CD4-positive, alpha-beta T cell (primary cell): ENCODE measurements at places on chromosomes 13 and 19.
A peak's percentile ranks its signal among the peaks of the same experiment; 100 is the strongest.

- no peak for DNase-seq
Observed at GRCh38 chr19:16296713-16297112, 27.9 kb upstream of the KLF2 start.

DNA sequence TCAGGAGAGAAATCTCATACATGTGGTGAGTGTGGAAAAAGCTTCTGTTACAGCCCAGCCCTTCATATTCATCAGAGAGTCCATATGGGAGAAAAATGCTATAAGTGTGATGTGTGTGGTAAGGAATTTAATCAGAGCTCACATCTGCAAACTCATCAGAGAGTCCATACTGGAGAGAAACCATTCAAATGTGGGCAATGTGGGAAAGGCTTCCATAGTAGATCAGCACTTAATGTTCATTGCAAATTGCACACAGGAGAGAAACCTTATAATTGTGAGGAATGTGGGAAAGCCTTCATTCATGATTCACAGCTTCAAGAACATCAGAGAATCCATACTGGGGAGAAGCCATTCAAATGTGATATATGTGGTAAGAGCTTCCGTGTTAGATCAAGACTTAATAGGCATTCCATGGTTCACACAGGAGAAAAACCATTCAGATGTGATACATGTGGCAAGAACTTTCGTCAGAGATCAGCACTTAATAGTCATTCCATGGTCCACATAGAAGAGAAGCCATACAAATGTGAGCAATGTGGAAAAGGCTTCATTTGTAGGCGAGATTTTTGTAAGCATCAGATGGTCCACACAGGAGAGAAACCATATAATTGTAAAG, 15.2 kb downstream of the ZNF221 start:
- no peak for DNase-seq

GRCh38 chr13:62294244-62294643, 878.6 kb upstream of the PCDH20 start:
- DNase-seq: no peak

DNA sequence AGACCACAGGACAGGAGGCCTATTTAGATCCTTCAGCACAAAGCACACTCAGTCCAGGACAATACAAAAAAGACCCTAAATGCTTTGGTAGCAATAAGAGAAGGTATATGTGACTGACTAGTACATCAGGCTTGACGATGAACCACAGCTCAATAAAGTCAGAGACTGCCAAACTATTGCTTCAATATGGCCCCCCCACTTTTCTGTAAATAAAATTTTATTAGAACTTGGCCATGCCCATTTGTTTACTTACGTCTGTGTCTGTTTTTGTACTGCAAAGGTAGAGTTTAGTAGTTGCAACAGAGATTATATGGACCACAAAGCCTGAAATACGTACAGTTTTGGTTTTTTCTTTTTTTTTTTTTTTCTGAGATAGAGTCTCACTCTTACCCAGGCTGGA, 136.7 kb downstream of the IRS2 start:
- DNase-seq: no peak

DNA sequence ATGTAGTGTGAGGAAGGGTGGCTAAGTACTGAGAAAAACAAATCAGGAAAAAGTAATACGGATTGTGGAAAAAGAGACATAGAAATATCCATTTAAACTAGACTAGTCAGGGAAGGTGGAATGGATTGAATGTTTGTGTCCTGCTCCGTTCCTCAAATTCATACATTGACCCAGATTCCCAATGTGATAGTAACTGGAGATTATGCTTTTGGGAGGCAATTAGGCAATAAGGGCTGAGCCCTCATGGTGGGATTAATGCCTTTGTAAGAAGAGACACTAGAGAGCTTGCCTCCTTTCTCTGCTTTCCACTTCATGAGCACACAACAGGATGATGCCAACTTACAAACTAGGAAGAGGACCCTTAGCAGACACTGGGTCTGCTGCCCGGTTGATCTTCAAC, 765.2 kb upstream of the GPC6 start:
- no peak for DNase-seq

DNA sequence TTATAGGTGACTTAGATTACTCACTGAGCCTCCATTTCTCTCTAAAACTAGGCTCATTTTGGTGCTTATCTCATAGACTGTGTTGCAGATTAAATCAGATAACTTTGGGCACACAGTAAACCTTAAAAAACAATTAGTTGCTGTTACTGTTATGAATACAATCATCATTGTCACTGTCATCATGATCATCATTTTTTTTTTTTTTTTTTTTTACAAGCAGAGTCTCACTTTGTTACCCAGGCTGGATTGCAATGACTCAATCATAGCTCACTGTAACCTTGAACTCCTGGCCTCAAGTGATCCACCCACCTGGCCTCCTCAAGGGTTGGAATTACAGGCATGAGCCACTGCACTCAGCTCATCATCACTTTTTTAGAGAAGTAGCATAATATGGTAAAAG, 60.0 kb downstream of the VWA8 start:
- DNase-seq: no peak

DNA sequence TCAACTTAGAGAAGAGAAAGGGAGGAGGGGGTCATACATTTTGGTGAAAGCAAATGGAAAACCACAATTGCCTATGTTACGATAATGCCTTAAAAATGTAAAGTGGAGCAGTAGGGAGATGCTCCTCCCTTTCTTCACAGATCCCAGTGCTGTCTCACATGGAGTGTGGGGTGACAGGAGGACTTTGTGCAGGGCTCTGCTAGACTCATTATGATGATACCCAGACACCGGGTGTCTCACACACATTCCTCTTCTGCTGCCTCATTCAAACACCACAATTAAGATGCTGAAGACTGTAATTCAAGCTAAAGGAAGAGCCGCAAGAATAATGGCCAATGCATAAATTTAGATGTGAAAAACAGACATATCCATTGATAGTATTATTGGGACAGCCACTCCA, 150.6 kb downstream of the LHFPL6 start:
- no peak for DNase-seq

DNA sequence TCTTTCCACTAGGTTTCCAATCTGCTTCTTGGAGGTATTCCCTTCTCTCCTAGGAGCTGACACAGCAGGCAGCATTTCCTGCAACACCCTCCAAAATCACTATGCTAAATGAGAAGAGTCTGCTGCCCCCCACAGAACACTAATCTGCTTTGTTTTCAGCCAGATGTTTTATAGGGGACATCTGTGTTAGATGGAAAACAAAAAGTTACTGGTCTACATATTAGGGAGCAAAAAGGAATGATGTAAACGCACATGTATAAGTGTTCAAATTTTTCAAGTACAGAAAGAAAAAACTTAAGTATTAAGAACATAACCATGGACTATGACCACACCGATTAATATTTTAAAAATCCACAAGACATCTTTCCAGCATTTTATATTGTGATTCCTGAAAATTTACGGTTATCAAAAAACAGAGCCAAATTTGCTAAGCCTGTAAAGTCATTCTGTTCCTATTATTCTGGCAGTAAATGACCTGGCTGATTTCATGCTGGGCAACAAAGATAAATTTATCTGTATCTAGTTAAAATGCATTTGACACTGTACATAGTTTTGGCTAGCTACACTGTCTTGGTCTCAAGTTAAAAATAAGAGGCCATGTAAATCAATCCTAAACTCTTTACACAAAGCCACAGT, 63.3 kb downstream of the DCLK1 start:
- DNase-seq: no peak

GRCh38 chr19:36973021-36973843, 57.1 kb downstream of the ZNF568 start:
- peak; percentile 71 for DNase-seq

- DNase-seq: no peak
Observed at GRCh38 chr13:53907891-53908290, 879.3 kb downstream of the OLFM4 start.

GRCh38 chr13:41847216-41847615, 113.7 kb downstream of the VWA8 start:
- no peak for DNase-seq

- DNase-seq: no peak
Observed at GRCh38 chr19:4577020-4577782, 17.7 kb upstream of the SEMA6B start.

GRCh38 chr19:10380313-10381102, at the start of gene TYK2:
TYK2 (minus strand) TSS chr19:10380572; CDS start chr19:10378406, 2,166 bp downstream.
- peak; percentile 94 for DNase-seq

DNA sequence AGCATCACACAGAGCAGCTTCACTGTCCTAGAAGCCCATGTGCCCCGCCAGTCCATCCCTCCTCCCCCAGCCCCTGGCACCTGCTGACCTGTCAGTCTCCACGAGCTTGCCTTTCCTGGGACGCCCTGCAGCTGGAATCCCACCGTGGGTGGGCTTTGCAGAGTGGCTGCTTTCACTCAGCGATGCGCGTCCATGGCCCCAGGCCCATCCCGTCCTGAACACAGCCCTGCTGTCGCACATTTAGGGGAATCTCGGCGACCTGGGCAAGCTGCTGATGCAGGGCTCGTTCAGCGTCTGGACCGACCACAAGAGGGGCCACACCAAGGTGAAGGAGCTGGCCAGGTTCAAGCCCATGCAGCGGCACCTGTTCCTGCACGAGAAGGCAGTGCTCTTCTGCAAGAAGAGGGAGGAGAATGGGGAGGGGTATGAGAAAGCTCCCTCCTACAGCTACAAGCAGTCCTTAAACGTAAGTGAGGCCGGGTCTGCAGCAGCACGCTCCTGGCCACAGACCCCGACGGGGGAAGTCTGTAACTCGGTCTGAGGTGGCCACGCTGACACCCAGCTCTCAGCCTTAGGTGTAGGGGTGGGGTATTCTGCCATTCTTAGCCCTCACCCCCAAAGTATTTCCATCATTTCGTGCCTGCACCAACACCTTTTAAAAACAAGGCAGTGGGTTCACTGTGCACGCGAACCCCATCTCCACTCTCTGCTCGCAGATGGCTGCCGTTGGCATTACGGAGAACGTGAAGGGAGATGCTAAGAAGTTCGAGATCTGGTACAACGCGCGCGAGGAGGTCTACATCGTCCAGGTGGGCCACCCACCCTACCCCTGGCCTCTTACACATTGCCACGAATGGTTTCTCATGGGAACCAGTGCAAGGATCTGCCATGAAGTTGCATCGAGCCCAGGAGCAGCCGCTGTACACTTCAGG, 18.3 kb upstream of the F7 start:
- DNase-seq: no peak

DNA sequence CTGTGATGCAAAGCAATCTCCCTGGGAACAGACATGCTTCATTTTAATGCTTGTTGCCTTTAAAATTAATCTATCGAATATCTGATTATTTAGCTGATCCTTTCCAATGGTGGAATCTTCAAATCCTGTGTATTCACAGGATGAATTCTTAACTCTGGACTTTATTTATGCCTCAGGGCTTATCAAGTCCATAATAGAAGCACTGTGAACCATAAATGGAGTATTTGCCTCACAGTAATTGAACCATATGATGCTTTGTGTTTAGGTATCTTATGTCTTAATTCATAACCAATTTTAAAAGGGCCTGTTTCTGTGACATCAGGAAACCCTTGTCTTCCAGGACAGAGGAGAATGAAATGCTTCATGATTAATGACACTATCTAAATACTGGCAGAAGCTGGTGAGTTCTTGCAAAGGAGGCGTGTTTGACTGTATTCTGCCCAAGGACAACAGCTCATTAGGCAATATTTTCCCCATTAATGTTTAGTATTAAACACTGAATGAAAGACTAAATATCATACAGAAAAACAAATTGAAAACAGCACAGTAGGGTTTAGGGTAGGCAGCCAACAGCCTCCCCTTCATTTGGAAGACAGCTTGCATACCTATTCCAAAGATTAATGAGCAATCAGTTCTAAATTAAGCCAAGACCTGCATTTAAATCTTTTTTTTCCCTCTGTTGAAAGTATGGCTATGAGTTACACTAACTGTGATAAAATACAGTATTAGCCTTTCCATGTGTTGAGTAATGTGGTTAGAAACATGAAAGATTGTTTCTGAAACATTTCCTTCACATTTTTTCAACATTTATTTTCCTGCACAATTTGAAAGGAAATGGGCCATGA, 709.4 kb downstream of the PCDH9 start:
- no peak for DNase-seq

DNA sequence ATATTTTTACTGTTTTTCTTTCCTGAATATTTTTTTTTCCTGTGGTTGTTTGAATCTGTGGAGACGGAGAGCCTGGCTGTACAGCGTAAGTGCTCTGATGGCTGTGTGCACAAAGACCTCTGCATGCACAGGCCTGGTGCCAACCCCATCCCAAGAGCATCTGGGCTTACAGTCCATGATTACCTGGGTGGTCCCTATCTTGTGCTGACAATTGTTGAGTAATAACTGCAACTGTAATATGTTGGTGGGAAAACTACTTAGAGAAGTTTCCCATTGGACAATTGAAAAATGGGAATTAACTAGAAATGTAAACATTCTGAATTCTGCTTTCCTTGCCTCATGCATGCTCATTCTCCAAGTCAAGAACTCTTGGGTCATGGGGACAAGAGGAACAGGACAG, 268.7 kb downstream of the SHISA2 start:
- DNase-seq: no peak

DNA sequence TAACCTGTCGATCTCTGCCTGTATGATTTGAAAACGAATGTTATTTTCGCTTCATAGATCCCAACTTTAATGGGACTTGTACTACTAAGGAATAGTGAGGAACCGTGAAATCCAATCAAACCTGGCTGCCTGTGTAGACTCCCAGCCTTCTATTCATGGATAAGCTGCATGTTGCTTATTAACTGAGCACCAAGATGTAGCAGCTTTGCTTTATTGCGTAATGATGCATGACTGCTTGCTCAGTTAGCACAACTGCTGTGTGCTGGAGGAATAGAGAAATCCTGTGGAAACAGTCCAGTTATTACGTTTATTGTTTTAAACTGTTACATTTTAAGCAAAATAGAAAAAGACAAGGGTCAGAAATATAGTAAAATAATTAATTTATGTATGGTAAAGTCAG, 108.2 kb downstream of the SHISA2 start:
- DNase-seq: no peak

DNA sequence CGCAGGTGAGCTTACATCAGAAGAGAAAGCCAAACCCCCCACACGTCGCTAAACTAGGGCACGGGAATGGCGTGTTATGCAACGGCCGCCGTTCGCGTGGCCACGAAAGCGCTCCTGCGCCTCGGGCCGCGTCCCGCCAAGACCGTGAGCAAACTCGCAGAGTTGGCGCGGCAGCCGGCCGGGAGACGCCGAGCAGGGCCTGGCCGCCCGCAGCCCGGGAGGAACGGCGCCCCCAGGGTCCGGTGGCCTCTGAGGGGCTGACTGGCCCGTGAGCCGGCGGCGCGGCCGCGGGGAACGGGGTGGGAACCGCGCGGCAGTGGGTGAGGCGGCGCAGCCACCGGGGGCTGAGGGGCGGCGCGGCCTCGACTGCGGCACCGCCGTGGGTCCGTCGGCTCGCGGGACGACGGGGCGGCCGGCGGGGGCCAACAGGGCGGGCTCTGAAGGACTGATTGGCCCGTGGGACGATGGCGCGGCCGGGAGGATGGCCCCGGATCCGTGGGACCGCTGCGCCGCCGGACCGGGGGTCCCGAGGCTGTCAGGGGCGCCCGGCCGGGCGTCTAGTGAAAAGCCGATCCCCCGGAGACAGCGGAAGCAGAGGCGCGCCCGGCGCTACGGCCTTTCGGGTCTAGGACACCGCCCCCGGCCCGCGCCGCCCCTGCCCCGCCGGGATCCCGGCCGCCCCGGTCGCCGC, 903 bp downstream of the LATS2 start:
- no peak for DNase-seq

GRCh38 chr19:37692956-37693620, 26.5 kb downstream of the ZNF607 start:
- no peak for DNase-seq
